Stimulated activated CD4-positive, alpha-beta T cell treated with anti-CD3 and anti-CD28 coated beads, Interleukin-4, amount 100 ng/mL, for 24 hours (primary cell): ENCODE measurements at places on chromosomes 7 and 10.

- DNase-seq: no peak
Observed at GRCh38 chr10:129744134-129745111, 219.7 kb downstream of the EBF3 start.

DNA sequence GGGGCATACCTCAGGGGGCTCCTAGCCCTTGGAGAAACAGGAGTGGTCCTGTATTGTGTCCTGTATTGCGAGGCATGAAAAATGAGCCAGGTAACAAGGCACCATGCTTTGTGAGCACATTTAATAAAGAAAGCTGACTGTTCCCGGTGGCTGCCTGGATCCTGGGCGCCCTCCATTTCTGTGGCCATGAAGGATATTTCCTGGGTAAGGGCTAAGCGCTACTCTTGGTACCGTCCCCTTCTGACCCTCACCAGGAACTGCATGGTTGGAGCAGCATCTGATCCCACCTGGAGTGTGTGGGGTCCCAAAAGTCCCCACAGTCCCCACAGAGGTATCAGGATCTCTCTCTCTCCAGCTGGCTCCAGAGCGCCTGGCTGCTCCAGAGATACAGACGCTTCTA is 139.5 kb downstream of the MAPK8 start:
- DNase-seq: no peak

- DNase-seq: no peak
Observed at GRCh38 chr10:68876246-68877138, 24.6 kb upstream of the DDX50 start.

DNA sequence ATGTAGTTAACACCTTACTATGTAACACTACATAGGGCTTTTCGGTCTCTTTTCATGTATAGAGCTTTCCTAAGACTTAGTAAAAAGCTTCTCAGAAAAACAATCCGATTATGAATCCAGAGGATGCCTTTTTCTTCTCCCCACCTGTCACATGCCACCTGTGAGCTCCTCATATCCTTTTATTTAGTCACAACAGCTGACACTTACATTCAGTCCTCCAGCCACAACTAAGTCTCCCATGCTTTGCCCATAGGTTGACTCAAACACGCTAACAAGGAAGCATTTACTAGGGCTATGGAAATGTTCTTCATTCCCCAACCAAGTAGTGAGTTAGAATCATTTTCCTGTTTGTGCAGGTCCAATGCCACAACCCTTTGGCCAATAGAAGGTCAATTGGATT is 7.9 kb downstream of the ENO4 start:
- DNase-seq: no peak

DNA sequence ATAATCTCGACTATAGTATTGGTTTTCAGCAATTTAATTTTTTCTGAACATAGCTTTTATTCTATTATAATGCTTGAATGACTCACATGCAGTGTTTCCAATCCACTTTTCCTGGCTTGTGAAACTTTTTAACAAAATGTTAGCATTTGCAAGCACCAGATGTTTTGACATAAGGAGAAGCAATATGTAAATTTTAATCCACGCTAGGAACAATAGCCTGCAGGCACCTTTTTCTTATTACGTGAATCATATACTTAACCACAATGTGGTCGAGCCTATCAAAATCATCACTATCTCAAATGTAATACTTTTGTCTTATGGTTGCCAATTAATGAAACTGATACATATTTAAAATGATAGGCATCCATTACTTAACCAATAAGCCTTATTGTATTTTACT is 97.1 kb downstream of the TFEC start:
- DNase-seq: no peak

DNA sequence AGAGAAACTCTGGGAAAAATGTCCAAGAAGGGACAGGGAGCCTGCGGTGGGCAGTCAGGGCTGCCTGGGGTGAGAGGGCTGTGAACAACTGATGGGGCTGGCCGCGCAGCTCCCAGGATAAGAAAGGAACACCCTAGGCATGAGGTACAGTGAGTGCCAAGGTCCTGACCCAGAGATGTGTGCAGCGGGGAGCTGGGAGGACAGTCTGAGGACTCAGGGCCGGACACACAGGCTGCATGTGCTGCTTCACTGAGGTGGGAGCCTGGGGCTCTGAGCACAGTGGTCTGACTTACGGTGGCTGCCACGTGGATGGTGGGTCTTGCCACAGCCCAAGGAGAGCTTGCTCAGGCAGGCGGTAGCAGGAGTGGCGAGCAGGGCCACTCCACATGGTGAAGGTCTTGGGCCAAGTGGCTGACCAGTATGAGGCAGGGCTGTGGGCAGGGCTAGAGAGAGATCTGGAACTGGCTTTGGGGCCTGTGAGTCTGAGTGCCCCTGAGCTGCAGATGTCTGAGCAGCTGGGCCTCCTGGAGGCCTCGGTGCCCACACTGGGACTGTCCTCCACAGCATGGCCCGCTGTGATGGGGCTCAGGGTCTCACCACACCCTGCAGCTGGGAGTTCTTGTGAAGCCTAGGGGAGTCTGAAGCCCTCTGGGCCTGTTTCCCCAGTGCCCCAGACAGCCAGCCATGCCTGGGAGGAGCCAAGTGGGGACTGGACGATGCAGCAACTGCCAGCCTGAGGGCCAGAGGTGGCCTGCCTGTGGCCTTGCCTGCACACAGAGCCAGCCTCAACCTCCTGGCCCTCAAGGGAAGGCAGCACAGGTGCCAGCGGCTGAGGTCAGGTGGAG is 60.3 kb downstream of the RASGEF1A start:
- no peak for DNase-seq

DNA sequence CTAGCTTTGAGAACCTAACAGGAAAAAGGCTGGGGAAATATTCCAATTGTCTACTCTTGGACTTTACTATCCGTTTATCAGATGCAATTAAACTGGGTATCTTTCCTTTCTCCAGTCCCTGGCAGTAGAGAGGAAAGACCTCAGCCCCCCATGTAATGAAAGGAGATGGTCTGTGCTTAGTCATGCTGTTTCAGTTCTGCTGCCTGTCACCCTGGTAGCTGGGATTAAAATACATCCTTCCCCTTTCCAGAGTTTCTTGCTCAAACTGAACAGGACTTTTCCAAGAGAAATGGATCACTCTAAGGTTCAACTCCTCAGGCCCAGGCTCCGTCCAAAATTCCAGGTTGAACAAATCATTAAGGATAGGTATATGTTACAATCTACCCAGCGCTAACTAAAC is 202.9 kb downstream of the PTEN start:
- DNase-seq: no peak

- peak; percentile 18 for DNase-seq
Observed at GRCh38 chr10:26527018-26527417, 88.9 kb downstream of the APBB1IP start.

- DNase-seq: no peak
Observed at GRCh38 chr10:88193018-88193417, 329.6 kb downstream of the PTEN start.

DNA sequence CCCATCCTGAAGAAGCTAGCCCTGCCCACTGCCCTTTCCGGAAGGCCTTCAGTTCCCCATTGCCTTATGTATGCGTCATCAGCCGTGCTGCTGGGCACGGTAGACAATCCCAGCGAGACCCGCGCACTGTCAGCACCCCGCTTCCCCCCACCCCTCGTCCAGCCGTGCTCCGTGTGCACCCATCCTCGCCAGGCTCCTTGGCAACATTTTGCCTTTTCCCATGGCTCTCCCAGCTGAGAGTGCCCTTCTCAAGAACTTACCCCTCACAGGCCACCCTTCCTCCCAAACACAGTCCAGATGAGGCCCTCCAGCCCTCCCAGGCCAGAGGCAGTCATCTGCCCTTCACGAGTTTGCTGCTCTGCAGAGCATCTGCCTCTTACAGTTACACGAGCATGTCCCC is 633.8 kb upstream of the FOXK1 start:
- no peak for DNase-seq

DNA sequence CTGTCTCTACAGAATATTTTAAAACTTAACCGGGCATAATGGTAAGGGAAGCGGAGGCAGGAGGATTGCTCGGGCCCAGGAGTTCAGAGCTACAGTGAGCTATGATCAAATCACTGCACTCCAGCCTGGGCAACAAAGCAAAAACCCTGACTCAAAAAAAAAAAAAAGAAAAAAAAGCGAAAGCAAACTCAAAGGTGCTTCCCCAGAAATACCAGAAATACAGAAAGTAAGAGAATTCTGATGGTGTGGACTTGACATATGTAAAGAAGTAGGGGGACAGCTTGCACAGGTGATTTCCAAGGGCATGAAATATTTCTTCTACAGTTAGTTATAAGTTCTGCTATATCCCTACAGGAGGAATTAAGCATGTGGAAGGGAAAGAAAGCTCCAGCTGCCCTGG is 69.7 kb upstream of the APBB1IP start:
- DNase-seq: no peak

- no peak for DNase-seq
Observed at GRCh38 chr10:1558906-1559305, 178.4 kb downstream of the ADARB2 start.

- DNase-seq: no peak
Observed at GRCh38 chr10:51544933-51545332, 154.5 kb downstream of the CSTF2T start.

DNA sequence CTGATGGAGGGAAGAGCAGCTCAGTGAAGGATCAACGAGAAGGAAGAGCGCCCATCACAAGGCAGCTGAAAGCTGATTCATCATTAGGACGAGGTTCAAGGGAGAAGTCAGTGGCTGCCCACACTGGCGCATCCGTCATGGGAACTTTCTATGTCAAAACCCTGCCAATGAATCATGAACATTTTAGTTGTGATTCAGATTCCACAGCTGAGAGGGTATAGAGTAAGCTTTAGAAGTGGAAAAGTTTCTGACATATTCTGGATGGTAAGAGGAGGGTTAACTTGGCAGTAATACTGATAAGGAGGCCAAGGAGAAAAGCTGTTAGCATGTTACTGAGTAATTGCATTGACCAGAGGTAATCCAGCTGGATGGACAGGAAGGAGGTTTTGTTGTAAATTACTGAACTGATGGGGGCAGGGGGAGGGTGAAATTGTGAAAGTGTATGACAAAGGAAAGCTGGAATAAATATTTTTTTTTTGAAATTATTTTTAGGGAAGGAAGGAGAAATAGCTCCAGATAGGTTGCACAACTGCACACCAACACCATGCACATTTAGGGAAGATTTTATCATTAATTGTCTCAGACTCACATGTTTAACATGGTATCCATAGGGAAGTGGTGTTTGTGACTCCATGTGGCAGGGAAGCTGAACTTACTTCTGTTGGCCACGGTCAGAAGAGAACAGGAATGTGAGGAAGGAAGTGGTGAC is 78.3 kb upstream of the NRP1 start:
- no peak for DNase-seq

GRCh38 chr7:133135451-133135850 is 53.6 kb upstream of the CHCHD3 start:
- DNase-seq: no peak

DNA sequence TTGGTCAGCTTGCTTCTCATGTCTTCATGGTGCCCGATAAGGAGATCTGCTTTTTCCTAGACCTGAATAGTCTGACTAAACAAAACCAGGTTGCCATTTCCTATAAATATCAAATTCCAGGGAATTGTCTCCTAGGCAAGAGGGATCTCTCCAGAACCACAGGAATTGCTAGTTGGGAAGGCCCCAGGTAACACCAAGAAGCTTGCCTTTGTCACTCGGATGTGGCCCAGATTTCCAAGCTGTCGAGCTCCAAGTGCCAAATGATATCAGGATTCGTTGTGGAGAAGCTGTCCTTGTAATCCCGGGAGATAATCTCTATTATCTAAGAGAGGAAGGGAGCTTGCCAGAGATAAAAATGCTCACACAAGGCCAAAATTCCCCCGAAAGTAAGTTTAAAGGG is 1288.5 kb upstream of the AUTS2 start:
- no peak for DNase-seq

- DNase-seq: peak; percentile 69
Observed at GRCh38 chr7:74656441-74656836, 1.1 kb upstream of the GTF2I start.

DNA sequence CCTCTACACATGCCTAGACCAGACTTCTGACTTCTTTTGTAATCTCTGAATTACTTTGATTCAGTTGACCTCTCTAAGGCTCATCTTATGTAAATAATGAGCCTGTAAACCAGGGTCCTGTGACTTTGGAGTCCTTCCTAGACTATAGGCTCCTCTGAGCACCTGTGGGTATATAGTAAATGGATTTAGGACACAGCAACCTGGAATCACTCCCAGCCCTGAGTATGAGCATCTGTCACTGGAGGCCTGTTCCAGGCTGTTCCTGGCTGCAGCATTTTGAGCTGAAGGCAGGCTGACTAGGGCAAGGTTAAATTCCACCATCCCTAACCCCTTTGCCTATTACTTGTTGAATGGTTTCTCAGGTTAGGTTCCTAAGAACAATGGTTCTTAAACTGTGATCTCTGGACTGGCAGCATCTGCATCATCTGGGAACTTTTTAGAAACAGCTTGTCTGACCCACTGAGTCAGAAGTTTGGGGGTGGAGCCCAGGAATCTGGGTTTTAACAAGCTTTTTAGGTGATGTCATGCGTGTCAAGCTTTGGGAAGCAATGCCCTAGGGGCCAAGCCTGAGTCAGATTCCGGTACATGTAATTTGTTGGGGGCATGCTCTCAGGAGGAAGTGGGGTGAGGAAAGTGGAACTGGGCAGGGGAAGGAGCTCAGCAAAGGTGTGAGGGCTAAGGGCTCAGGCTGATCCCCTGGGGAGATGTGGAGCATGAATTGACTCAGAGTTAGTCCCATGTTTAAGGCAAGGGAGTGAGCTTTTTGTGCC is 28.2 kb downstream of the MINDY4 start:
- DNase-seq: no peak

- no peak for DNase-seq
Observed at GRCh38 chr7:127715901-127716300, 63.9 kb downstream of the SND1 start.

DNA sequence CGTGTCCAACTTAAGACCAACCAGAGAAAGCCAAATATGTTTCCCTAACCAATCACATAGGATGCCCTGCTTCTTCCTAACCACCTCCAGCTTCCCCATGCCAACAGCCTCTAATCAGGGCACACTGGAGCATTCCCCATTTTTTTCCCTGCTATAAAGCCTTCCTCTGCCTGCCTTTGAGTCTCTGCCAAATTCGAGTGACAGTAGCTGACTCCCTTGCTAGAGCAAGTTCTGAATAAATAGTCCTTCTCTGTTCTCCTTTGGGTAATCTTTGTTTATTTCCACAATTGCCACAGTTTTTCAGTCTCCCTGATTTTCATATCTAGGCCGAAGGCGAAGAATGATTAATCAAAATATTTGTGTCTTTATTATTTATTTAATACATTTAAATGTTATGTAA is 96.7 kb downstream of the ANLN start:
- no peak for DNase-seq

- no peak for DNase-seq
Observed at GRCh38 chr7:155084969-155085368, 14.8 kb downstream of the HTR5A start.

- no peak for DNase-seq
Observed at GRCh38 chr7:41280491-41280890, 422.4 kb downstream of the INHBA start.

- no peak for DNase-seq
Observed at GRCh38 chr7:44277391-44277790, 48.0 kb downstream of the CAMK2B start.

GRCh38 chr7:155831807-155832524 is 19.7 kb upstream of the SHH start:
- DNase-seq: no peak
